ENCODE measurements at places on chromosomes 4 and X. TPM values are rescaled to one million over a fixed set of nuclear protein-coding genes. Genes with fewer than 3 reads are reported as not detected.
A peak's percentile ranks its signal among the peaks of the same experiment; 100 is the strongest.

The UGT2B11 gene
- polyA plus RNA-seq, result 1.4 TPM

The TMEM165 gene
- polyA plus RNA-seq, result 103 TPM

DNA sequence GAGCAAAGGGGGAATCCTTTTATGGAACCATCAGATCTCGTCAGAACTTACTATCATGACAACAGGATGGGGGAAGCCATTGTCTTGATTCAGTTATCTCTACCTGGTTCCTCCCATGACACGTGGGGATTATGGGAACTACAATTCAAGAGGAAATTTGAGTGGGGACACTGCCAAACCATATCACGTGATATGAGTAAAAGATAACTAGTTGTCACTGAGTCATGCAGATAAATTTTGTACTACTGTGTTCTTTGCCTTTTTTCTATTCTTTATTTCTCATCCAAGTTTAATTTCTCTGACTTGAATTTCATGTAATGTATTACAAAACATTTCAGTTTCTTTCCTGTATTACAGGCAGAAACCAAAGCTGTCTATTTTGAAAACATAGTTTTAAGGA is 383.2 kb downstream of the EPHA5 start:
- no peak for DNase-seq

DNA sequence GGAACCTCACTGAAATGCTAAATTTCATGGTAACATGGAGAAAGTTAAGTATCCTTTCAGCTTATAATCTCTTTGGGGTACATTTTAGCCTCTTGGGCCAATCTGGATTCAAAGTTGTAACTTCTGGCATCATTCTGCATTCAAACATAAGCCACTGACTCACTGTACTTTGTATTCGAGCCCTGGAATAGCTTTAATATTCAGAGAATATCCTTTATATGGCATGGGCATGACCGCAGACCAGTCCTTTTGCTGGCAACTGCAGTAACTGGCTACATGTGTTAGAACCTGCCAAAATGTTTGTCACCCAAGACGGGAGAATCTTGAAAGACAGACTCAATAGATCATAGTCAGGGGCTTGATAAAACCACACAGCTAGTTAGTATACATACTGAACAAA is 3.3 kb downstream of the GASK1B start:
- DNase-seq, result no peak

The NUP62CL gene
- polyA plus RNA-seq, result 4.2 TPM

The MAGEA11 gene
- polyA plus RNA-seq, result not detected

DNA sequence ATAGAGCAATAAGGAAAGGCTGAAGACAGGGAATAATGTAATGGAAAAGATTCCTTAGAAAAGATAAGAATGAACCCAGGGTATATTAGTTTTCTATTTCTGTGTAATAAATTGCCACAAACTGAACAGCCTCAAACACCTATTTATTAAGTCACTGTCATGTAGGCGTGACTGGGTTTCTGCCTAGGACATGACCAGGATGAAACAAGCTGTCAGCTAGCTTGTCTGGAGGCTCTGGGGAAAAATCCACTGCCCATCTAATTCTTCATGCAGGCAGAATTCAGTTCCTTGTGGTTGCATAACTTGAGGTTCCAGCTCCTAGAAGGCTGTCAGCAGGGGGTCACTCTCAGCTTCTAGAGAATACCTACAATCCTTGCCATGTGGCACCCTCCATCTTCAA is 277.7 kb downstream of the TMA16 start:
- DNase-seq, result no peak

- no peak for DNase-seq
Measured at GRCh38 chr4:40183615-40184411, 13.0 kb upstream of the RHOH start.

- DNase-seq, result no peak
Measured at GRCh38 chr4:110211770-110212061, 13.3 kb upstream of the ELOVL6 start.

DNA sequence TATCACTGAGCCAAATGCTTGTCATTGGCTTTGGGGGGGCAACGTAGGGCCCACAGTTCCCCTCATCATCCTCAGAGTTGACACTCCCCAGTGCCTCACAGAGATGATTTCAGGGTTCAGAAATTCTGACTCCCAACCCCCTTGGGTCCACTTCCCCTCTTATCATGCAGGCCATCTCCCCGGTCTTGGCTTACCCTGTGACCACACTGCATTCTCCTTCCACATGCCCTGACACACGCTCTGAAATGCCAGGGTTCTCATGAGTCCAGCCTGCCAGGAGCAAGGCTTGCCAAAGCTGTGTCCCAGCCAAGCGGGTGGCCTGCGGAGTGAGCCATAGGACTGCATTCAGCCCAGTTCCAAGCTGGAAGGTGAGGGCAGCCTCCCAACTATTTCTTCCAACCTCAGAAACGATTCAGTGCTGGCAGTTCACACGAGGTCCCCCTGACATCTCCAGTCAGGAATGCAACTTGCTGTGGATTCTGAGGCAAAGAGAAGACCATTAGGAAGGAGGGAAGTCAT is 101.2 kb downstream of the SMIM20 start:
- DNase-seq, result no peak

DNA sequence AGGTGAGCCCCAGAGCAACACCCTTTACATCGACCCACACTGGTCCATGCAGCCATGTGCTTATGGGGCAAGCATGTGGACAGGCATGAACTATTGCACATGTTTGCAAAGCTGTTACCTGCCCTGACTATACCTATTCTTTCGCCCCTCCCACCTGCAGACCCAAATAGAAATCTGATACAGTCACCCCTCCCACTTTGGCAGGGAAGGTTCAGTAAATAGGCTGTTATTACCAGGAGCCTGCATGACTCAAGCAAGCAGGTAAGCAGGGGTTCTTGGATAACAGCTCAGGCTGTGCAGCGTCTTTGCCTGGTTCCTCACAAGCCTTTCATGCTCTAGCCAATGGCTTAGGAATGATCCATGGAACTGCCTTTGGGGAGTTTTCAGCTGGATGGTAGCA is 122.7 kb upstream of the DIPK2B start:
- no peak for DNase-seq

- peak; percentile 24 for DNase-seq
Measured at GRCh38 chrX:99184153-99184552, 1225.9 kb downstream of the PCDH19 start.

- no peak for DNase-seq
Measured at GRCh38 chr4:110710070-110710469, 87.2 kb upstream of the PITX2 start.

The SGCB gene
- 4.8 TPM for polyA plus RNA-seq

- no peak for DNase-seq
Measured at GRCh38 chr4:54784161-54784671, 126.5 kb downstream of the KIT start.
